CD4-positive, alpha-beta T cell treated with Interleukin-2 at 100 ng/mL for 4 hours (primary cell): ENCODE measurements at places on chromosomes 16 and 17.

GRCh38 chr17:66492561-66493005, 190.2 kb downstream of the PRKCA start:
- no peak for DNase-seq

DNA sequence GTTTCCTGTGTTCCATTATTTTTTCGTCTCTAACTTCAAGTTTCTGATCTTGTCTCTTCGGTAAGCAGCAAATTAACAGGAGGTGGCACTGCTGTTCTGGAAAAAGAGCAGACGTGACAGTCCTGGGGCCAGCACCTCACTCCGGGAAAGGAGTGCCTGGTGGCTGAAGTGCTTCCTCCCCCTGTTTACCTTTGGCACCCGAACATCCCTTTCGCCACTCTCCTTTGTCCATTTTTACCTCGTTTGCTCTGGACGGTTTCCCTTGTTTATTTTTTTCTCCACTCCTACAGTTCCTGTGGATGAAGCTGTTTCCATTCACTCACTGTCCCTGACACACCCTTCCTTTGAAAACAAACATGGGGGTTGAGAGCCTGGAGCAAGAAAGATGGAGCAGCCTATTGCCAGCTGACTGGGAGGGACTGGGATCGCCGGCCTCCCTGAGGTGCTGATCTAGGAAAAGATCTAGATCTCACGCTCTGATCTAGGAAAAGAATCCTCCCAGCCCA, 12.6 kb downstream of the SAP30BP start:
- DNase-seq, result no peak

DNA sequence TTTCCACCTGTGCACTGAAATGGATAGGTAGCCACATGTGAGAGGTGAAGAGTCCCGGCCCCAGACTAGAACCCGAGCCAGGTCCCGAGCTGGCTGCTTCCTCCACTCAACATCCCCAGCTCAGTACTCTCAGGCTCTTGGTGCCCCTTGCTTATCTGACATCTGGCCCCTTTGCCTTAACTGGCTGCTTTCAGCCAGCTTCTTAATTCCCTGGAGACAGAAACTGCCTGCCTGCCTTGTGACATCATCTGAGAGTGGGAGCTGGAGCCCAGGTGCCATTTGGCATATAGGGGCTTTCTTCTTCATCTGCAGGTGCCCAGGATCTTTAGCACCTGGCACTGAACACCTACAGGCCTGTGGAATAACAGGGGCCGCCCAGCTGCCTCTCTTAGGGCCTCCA, 8.9 kb downstream of the CHAD start:
- DNase-seq, result no peak

- DNase-seq, result no peak
Observed at GRCh38 chr17:2952174-2952845, 111.1 kb downstream of the OR1D5 start.

DNA sequence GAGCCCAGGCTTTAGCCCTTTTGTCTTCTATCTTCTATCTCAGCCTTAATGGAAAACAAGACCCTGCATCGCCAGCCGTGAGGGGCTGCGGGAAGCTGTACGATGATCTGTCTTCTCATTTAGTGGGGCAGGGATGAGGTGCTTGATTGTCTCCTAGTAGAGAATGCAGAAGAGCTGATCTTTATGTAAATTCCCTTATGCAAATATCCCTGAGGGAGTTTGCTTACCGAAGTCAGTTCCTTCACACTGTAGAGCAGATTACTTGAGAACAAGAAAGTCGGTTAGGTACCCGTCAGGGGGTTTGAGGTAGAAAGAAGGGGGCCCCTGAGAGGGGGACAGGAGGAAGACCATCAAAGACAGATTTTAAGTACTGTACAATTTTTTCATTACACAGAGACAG, 66.2 kb downstream of the IRF8 start:
- DNase-seq, result no peak

- no peak for DNase-seq
Observed at GRCh38 chr17:47077576-47077975, 98.5 kb upstream of the RPRML start.

- no peak for DNase-seq
Observed at GRCh38 chr17:50209472-50210239, 8.2 kb upstream of the COL1A1 start.

GRCh38 chr17:61455324-61456060, 3.3 kb downstream of the TBX4 start:
- DNase-seq, result no peak

DNA sequence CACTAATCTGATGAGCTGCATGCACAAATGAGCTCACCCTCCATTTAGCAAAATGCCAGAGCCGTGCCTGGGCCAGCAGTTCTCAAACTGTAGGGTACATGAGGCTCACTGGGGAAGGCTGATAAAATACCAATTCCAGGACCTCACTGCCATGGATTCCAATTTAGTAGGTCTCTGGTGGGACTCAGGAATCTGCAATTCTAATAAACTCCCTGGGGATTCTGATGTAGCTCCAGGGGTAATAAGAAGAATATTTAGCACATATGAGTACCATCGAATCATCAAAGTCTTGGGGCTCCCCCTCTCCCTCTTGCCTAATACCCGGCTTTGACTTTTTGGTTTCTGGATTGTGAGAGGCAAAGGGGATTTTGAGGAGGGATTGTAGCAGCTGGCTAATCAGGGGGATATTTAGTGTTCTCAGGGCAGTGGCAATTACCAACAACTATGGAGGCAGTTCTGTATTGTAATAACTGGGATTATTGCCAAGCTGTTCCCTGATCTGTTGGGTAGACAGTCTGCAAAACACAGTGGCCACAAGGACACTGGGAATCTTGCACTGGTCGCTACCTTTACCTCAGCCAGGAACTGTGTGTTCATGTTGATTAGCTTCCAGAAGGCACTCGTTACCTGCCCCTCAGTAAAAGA, 140.4 kb downstream of the SHISA9 start:
- DNase-seq, result no peak

DNA sequence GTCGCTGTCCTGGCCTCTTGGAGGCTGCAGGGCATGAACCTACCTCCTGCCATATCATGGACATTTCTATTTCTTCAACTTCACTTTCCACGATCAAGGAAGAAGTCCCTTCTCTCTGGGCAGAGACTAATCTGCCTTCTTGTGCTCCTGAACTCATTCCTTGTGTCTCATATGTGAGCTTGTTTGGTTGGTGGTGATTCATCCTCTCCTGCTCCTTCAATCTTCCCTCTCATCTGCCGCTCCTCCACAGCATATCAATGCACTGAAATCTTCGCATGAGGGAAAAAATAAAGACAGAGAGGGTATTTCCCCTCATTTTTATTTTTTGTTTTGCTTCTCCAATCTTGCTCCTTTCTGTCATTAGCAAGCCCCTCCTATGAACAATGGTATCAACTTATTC, 571.7 kb upstream of the GOT2 start:
- DNase-seq, result no peak

DNA sequence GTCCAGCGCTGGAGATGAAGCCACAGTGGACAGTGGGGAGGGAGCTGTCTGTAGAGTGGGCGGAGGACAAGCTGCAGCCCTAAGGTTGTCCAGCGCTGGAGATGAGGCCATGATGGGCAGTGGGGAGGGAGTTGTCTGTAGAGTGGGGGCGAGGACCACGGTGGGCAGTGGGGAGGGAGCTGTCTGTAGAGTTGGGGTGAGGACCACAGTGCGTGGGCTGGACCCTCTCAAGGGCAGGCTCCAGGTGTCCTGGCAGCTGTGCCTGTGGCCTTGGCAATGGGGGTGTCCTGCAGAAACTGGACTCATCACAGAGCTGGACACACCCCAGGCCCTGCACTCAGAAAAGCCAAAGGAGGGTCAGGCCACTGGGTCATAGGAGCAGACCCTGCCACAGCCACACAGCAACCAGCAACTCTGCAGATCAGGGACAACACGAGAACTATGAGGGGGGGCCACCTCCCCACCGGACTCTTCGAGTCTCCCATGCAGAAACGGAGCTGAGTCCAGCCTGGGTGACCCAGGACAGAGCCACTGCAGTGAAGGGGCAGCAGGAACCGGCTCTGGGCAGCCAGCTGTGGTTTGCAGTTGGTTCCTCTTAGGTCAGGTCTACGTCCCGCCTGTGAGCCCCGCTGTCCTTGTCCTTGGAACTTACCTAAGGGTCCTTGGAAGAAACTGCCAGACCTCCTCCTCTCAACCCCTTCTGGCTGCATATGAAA, 33.4 kb upstream of the CBFA2T3 start:
- DNase-seq, result no peak

DNA sequence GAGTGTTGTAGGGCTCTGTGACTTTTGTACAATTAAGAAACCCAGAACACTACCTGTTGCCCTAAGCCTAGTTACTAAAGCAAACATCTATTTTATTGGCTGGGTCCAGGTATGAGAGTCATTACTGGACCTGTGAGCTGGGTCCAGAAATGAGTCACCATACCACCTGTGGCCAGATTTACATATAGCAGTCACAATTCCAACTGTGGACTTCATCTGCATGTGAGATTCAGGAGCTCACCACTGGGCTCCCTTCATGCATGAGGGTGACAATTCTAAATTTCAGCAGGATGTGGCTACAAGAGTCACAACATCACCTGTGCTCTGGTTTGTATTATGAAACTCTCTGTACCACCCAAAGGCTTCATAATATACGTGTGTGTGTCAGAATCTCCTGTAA, 2038.0 kb downstream of the TP53TG3F start:
- DNase-seq, result no peak

DNA sequence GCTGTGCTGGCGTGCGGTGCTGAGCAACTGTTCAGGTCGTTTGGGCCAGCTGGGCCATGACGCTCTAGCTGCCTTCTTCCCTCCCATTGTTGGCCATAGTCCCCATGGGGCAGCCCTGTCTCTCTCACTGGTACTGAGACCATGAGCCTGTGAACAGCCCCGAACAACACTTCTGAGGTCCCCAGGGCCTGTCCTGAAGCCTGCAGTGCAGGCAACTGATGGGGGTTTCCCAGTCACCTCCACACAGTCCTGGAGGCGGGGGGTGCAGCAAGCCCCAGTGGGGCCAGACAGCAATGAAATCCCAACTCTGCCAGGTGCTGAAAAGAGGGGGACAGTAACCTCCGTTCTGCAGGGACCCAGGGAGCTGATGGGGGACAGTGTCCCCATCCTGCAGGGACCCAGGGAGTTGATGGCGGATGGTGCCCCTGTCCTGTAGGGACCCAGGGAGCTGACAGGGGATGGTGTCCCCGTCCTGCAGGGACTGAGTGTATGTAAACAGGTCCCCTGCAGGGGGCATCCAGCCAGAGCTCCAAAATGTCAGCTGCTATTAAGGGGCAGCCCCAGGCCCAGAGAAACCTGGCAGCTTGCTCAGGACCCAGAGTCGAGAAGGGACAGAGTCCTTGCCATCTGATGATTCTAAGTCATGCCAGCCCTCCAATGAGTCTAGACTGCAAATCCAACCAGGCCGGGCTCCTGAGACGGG, 30.4 kb downstream of the ENGASE start:
- DNase-seq, result no peak

- peak; percentile 64 for DNase-seq
Observed at GRCh38 chr16:67842509-67843342, 606 bp downstream of the THAP11 start.

DNA sequence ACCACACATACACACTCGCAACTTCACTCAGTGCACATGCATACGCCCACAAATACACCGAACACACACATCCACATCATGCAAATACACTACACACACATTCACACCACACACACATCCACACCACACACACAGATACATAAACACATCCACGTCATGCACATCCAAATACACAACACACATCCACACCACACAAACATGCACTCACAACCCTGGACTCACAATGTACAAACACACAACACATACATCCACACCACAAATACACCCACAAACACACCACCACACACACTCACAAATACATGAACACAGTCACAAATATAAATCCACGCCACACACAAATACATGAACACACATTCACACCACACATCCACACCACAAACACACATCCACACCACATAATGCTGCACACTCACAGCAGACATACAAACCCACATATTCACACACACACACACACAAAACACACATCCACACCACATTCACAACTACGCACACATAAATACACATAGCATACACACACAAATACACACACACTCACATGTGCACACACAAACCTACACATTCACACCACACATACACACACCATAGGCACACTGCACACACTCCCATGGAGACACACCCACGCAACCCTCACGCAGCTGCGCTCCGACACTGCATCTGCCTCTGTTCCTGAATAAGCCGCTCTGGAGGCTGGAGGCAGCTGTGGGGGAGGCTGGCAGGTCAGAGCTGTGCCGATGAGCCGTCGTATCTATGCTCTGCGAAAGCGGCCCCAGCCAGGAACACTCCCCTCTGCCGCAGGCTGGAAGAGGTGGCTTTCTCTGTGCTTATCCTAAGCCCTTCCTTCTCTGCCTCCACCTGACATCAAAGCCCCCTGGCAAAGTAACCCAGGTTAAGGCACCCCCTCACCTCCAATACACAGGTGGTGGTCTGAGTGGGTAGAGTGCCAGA, 141.8 kb downstream of the GRIN2A start:
- no peak for DNase-seq

- no peak for DNase-seq
Observed at GRCh38 chr16:81568749-81569087, 124.1 kb downstream of the CMIP start.

GRCh38 chr17:31917065-31917529, 15.6 kb upstream of the UTP6 start:
- no peak for DNase-seq

DNA sequence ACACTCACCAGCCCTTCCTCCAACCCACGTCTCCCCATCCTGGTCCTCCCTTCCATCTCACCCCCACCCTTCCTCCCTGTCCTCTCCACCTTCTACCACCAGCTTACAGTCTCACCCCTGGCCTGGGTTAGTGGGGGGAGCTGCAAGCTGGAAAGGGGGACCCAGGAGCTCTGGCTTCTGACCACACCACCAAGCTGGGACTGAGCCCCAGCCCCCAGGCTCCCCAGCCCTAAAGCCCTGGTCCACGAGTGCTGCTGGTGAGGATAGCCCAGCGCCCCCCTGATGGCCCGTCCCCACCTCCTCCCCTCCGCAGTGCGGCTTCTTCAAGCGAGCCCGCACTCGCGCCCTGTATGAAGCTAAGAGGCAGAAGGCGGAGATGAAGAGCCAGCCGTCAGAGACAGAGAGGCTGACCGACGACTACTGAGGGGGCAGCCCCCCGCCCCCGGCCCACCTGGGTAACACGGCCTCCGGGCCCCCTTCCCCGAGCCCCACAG, 7.2 kb upstream of the PDK2 start:
- DNase-seq, result no peak

DNA sequence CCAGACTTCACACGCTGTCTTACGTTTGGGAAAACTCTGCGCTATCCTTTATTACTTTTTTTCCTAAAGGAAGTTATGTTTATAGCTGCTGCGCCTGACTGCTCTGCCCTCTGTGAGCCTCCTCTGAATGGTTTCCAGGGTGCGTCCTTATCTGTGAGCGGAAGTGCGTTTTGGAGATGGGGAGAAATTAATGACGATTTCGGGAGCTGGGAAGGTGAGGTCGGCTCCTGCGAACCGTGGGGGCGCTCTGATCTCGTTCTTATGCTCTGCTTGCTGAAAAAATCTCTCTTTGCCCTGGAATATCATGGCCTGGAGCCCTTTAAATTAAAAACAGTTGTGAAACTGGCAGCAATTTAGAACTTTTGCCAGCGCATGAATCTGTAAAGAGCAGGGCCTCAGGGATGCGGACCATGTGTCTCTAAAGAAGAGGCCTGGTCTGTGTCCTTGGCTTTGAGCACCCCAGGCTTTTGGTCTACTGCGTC, 135.7 kb upstream of the ZFHX3 start:
- no peak for DNase-seq
